ENCODE measurements at places on chromosomes 1 and 21.

DNA sequence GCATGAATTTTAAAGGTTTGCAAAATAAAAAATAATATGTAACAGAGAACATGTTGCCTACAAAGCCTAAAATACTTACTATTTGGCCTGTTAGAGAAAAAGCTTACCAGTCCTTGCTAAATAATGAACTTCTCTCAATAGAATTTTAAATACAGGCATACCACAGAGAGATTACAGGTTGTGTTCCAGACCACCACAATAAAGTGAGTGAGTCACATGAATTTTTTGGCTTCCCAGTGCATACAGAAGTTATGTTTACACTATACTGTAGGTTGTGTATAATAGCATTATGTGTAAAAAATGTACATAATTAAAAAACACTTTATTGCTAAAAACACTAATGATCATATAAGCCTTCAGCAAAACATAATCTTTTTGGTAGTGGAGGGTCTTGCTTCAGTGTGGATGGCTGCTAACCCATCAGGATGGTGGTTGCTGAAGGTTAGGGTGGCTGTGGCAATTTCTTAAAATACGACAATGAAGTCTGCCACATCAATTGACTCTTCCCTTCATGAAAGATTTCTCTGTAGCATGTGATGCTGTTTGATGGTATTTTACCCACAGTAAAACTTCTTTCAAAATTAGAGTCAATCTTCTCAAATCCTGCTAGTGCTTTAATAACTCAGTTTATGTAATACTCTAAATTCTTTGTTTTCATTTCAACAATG, 48.6 kb downstream of the SCYL3 start:
- DNase-seq = no peak

DNA sequence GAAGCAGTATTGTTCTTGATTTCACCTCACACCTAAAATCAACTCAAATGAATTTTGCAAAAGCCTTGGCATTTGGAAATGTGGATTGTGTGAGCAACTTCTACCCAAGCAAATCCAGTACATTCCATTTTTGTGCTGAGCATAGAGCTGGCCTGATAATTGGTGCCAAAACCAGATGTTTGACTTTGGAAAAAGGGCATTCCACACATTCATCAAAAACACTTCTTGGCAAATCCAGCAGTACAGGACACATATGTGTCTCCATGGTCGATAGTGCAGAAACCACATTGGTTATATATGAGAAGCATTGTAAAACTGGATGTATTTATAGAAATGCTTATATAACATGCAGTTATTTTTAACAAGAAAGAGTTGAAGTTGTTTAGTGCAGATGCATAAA, 210.4 kb downstream of the KCNK2 start:
- no peak for DNase-seq

- DNase-seq = peak; percentile 16
These were observed 17.5 kb upstream of the OR6N2 start for GRCh38 chr1:158798531-158798930.

DNA sequence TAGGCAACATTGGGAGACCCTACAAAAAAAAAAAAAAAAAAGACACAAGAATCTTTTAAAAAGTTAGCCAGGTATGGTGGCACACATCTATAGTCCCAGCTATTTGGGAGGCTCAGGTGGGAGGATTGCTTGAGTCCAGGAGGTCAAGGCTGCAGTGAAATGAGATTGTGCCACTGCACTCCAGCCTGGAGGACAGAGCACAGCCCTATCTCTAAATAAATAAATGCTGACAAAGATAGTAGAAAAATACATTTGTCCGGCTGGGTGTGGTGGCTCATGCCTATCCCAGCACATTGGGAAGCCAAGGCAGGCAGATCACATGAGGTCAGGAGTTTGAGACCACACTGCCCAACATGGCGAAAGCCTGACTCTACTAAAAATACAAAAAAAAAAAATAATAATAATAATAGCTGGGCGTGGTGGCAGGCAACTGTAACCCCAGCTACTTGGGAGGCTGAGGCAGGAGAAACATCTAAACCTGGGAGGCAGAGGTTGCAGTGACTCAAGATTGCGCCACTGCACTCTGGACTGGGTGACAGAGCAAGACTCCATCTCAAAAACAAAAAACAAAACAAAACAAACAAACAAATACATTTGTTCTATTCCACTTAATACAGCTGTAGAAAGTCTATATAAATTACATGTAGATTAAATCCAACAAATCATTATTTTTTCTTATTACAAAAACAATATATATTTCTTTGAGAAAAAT, 48.5 kb downstream of the PHACTR4 start:
- DNase-seq = no peak

GRCh38 chr1:236397173-236397759, 3.2 kb downstream of the EDARADD start:
- no peak for DNase-seq

- no peak for DNase-seq
These were observed 2.2 kb downstream of the IER5 start for GRCh38 chr1:181090641-181091126.

DNA sequence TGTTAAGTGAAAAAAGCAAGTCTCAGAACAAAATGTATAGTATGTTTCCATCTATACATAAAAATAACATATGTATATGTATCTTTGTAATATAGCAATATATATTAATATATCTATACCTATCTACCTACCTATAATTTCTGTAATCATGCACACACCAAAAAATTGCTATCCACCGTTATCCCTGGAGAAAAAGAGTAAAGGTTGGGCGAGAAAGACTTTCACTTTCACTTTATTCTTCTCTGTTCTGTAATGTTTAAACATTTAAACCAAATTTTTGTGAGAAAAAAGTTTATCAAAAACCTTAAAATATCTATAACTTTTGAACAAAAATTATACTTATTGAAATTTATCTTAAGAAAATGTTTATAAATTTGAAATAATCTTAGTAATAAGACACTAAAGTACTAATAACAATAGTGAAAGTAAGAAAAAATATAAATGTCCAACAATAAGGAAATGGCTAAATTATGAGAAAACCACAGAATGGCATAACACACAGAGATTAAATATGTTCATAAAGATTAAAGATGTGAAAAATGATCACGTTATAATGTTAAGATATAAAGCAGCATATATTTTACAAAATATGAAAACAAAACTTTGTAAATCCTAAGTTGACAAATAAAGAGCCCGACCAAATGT, 74.0 kb upstream of the LRRC53 start:
- no peak for DNase-seq

- peak; percentile 80 for DNase-seq
These were observed 30.9 kb downstream of the AGT start for GRCh38 chr1:230682882-230683610.

- no peak for DNase-seq
These were observed 153.0 kb downstream of the KCNJ6 start for GRCh38 chr21:37763298-37763697.

DNA sequence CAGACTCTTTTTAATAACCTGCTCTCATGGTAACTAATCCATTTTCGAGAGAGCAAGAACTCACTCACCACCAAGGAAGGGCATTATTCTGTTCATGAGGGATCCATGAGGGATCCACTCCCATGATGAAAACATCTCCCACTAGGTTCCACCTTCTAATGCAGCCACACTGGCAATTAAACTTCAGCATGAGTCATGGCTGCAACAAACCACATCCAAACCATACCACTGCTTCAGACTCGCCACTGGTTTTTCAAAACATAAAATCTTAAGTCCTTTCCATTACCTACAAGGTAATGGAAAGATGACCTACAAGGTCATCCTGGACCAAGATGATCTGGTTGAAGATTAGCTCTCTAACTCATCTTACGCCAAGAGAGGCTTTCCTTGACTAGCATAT, 405.1 kb downstream of the VAV3 start:
- DNase-seq = no peak

- no peak for DNase-seq
These were observed 50.5 kb upstream of the GPR52 start for GRCh38 chr1:174397261-174397660.

- DNase-seq = no peak
These were observed 11.4 kb upstream of the MMEL1 start for GRCh38 chr1:2644171-2644570.

DNA sequence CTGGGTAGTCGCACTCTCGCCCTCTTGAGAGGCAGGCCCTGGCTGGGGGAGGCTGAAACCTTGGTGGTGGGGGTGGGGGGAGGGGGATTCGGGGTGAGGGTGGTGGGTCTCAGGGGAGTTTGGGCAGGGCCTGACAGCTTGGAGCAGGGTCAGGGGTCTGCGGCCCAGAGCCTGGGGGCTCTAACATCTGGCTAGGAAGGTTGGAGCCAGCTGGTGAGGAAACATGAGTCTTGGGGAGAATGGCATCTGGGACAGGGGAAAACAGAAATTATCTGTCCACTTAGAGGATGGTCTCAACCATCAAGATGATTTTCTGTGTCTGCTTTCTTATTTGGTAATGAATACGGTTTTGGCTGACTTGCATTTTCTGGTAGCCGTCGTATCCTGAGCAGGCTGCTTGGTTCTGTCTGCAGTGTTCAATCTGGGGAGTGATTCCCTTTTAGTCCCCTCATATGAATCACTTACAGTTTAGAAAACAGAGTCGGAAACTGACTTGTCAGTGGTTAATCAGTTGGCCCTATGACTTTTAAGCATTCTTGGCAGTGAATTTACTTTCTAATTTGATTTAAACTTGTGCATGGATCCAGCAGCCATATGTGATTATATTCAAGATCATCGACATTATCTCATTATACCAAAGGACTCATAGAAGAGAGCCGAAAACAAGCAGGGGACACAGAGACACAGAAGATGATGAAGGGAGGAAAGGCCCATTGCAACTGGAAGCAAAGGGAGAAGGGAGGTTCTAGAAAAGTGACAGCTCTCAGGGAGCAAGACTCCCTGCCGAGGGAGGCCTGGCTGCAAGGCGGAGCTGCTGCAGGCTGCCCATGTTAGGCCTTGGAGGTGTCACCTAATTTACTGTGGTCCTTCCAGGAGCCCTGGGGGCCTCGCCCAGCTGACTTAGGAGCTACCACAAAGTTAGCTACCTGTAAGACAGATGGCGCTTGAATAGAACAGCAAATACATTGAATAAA, 237.6 kb downstream of the SDCCAG8 start:
- DNase-seq = no peak

GRCh38 chr1:236997882-236998281, 6.4 kb downstream of the MT1HL1 start:
- DNase-seq = no peak

GRCh38 chr1:167805041-167805556, 83.3 kb downstream of the MPZL1 start:
- DNase-seq = no peak

DNA sequence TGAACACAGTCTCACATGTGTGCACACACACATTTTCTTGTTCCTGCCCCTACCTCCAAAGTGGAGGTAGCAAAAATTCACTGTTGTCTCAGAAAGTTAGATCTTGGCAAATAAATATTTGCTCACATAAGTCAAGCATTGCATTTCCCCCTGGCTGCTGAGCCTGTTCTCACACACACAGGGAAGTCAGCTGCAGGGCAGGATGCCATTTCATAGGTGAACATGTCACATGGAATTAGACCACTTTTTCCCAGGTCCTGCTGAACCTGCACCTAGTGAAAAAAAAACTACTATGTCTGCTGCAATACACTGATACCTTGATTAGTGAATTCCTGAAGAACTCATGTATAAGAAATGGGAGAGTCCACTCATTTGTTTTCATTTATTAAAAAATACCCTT, 5.3 kb upstream of the CD55 start:
- DNase-seq = no peak

- no peak for DNase-seq
These were observed 12.4 kb upstream of the THRAP3 start for GRCh38 chr1:36211841-36212240.

DNA sequence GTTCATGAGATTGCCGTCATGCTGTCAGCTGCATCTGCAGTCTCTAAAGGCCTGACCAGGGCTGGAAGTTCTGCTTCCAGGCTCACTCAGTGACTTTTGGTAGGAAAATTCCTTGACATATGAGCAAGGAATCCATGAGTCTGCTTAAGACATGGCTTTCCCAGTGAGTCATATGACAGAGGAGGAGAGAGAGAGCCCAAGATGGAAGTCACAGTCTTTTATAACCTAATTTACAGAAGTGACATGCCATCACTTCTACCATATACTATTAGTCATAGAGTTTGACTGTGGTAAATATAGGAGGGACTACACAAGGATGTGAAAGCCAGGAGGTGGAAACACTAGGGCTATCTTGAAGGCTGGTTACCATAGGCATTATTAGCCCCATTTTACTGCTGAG, 115.2 kb downstream of the ROR1 start:
- peak; percentile 60 for DNase-seq

DNA sequence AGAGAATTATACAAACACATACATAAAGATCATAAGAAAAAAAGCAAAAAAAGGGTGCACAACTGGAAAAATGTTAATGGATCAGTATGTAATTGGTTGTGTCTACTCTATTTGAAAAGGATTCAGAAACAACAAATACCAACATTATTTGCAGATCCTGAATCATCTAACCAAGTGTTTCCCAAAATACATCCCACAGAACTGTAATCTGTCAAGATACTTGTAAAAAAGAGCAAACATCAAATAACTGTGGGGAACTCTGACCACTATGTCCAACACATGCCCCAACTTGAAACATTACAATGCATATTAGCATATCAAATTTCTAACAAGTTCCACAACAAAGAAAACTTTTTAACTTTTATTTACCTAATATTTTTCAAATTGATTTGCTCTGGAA, 22.6 kb downstream of the ANKRD13C start:
- DNase-seq = no peak

DNA sequence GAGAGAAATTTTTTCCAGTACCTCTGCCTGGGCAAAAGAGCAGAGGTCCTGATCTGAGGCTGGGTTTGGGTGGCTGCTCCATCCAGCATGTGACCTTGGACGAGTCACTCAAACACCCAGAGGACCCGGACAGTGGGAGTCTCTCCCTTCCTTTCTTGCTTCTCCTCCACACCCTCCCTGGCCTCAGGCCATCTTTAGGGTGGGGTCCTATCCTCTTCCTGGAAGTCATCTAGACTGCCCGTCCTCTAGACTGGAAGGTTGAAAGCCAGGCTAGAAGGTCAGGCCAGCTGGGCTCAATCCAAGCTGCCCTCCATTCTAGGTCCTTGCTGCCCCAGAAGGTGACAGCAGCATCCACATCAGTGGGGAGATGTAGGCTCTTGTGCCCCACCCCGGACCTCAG, 599.5 kb downstream of the MATN1 start:
- DNase-seq = no peak

DNA sequence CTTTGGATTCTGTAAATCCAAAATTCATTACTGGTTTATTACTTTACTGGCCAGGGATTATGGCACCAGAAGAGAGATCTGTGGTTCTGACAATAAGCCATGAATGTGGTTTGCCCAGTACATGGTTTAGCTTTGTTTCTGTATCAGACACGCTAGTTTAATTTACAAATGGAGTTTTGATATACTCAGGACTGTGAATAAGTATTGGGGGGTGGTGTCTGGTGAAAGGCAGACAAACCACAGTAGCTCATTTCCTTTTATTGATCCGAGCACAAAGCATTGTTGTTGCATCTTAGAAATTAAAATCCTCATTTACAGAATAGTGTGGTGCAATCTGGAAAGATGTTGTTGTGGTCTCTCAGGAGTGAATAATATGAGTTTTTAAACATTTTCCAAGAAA, 96.0 kb downstream of the ST6GALNAC3 start:
- DNase-seq = no peak

- peak; percentile 78 for DNase-seq
These were observed 110.3 kb downstream of the MRPL39 start for GRCh38 chr21:25496825-25497482.

- DNase-seq = no peak
These were observed 133.2 kb downstream of the TGFB2 start for GRCh38 chr1:218478336-218478735.

- no peak for DNase-seq
These were observed 12.4 kb upstream of the UMODL1 start for GRCh38 chr21:42058631-42059111.

Data from HCEC 1CT (cell line).